Epithelial cell of prostate (primary cell): ENCODE measurements at places on chromosomes 1 and 21.

- DNase-seq, result peak; percentile 16
These were observed 588.5 kb downstream of the AGBL4 start for GRCh38 chr1:49435291-49435690.

DNA sequence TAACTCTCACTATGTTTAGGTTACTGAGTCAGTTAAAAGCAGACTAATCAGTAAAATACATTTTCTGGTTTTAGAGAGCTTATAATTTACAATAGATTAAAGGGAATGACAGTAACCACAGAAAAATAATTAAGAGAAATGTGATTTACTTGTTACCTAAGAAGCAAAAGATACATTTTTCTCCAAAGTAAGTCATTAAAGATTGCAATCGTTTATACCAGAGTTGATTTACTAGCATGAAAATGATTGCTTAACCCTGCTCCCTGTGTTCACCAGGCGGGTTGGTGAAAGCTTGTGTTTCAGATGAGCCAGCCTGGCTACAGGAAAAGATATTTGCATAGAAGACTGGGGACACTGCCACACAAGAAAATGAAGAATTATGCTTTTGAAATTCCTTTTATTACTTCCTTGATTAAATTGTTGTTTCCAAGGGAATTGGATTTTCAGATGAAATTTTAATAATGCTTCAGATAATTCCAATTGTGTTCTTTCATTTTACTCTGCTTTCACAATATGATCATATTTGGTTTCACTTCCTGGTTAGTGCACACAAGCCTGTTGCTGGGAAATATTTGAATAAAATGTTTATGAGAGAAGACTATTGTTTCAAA, 27.9 kb downstream of the LRRC8B start:
- DNase-seq, result no peak

DNA sequence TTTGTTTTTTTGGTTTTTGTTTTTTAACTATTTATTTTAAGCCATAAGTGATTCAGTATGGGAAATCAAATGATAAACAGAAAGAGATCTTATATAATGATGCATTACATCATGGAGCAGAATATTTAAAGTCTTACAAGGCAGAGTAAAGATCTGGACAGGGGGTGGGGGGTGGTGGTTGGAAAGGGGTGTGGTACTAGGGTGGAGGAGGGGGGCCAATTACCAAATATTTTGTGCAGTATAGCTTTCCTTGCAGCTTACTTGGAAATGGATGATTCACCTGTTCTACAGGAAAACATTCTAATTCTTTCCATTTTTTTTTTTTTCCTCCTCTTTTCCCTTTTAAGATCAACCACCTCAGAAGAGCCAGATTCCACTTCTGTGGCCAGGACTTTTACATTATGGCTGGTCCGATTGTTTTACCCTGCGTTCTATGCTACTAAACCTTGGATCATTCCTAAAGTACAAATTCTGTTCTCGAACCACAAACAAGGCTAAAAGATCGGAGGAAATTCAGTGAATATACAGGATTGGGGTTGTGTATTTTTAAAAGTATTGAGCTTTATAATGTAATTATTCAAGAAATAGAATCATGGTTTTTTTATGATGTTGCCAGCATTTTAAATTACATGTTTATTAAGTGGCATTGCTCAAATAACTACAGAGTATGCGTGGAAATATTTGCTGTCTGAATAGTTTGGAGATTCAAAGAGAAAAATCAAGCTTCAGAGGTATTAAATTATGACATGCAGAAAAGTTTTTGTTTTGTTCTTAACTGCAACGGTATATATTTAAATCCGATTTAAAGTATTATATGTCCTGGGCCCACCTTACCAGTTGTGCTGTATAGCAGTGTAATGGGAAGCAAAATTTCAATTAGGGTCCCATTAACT, 859.5 kb downstream of the USP25 start:
- no peak for DNase-seq

DNA sequence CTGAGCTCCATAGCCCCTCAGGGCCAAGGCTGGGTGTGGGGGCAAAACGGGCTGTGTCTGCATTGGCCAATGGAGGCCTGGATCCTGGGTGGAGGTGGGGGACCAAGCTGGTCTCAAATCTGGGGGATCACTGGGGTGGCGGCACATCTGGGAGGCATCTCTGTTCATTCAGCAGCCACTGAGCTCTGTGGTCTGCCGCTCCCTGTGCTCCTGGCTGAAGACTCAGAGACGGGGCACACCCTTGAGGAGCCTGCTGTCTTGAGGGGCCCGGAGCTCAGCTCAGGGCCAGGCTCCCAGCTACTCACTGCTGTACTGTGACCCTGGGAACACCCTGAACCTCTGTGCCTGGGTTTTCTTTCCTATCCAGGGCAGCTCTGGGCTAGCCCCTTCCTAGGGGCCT, 90.3 kb upstream of the WNT4 start:
- DNase-seq, result no peak

DNA sequence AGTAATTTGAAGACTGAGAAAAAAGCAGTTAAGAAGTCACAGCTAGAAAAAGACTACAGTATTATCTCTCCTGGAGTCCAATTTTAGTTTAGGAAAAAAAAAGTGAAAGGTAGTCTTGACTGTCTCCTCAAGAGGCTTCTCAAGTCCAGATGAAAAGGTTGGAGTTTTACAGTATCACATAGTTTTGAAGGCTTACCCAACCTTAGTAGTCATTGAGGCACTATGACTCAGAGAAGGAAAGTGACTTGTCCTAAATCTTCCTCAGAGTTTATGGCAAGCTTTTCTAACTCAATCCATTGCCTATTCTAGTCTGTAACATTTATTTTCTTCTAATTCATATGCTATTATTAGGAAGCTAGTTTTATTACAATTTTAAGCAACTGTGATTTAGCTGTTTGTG, 174.9 kb downstream of the DPYD start:
- no peak for DNase-seq

GRCh38 chr1:66119148-66119547, 326.5 kb downstream of the PDE4B start:
- DNase-seq, result no peak

DNA sequence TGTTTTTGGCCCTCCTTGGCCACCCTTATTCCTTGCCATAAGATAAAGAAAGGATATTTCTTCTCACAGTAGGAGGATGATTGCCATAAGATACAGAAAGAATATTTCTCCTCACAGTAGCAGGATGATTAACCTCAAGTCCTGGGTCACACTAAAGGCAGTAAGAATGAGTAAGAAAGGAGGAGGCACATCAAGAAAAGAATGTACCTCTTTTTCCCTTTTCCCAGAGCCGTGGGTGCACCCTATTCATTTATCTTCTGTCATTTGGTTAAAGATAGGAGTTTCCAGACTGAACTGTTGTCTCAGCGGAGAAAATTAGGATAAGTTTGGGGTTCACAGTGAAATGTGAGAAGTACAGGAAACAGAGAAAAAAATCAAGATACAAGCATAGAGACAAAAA, 52.5 kb downstream of the LRRC8C start:
- DNase-seq, result no peak

GRCh38 chr1:205287767-205288559, 33.6 kb downstream of the NUAK2 start:
- no peak for DNase-seq

DNA sequence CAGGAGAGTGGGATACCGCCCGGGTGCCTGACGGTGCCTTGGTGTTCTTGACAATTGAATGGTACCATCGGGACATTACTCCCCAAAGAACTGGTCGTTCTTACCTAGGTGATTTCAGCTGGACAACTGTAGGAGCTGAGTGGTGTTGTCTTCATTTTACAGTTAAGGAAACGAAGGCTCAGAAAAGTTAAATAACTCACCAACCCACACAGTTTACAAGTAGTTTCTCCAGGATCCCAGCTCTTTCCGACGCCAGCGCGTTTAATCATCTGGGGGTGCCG, 1.6 kb downstream of the PIK3CD start:
- no peak for DNase-seq

GRCh38 chr1:179090522-179090921, 8.7 kb downstream of the TOR3A start:
- no peak for DNase-seq

GRCh38 chr1:151036356-151036755, at the start of gene BNIPL:
Gene BNIPL (plus strand): TSS chr1:151036586. CDS start chr1:151036726, 140 bp downstream.
- DNase-seq, result no peak

GRCh38 chr1:31954607-31955283, 16.6 kb upstream of the PTP4A2 start:
- peak; percentile 81 for DNase-seq

DNA sequence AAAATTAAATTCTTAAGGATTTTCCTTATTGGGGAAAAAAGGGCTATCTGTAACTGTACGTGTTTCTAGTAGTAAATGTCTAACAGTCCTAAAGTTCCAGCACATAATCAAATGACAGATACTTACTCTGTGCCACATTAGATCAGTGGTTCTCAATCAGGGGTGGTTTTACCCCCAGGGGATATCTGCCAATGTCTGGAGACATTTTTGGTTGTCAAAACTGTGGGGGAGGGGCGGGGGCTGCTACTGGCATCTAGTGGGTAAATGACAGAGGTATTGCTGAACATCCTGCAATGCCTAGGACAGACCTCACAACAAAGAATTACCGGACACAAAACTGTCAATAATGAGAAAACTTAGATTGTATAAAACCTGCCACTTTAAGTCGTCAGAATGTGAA, 33.4 kb upstream of the PTPRC start:
- DNase-seq, result no peak

- DNase-seq, result no peak
These were observed 1.4 kb downstream of the JUN start for GRCh38 chr1:58782178-58783089.

DNA sequence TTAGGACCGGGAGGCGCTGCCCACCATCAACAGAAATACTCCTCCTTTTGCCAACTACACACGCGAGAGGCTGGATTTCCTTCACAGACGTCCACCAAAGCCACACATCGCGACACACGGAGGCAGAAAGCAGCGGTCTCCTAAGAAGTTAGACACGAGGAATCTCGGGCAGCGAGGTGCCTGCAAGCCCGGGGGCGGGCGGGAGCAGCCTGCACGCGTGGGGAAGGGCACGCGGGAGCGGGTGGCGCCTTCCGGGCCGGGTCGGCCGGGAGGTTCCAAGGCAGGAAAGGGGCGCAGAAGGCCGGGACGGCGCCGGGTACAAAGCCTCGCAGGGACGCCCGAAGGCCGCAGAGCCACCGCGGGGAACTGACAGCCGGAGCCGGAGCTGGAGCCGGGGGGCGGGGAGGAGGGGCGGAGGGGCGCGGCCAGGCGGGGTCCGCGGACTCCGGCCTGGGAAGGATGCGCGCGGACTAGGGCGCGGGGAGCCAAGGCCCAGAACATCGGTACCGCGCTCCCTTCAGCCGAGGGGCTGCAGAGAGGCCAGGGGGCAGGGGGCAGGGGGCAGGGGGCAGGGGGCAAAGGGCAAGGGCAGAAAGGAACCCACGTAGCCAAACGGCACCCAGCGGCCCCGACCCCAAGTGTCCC, 722 bp downstream of the NPHP4 start:
- no peak for DNase-seq

- no peak for DNase-seq
These were observed 22.6 kb downstream of the PHACTR4 start for GRCh38 chr1:28392027-28392652.

GRCh38 chr1:201320168-201320788, 37.0 kb downstream of the PKP1 start:
- no peak for DNase-seq

DNA sequence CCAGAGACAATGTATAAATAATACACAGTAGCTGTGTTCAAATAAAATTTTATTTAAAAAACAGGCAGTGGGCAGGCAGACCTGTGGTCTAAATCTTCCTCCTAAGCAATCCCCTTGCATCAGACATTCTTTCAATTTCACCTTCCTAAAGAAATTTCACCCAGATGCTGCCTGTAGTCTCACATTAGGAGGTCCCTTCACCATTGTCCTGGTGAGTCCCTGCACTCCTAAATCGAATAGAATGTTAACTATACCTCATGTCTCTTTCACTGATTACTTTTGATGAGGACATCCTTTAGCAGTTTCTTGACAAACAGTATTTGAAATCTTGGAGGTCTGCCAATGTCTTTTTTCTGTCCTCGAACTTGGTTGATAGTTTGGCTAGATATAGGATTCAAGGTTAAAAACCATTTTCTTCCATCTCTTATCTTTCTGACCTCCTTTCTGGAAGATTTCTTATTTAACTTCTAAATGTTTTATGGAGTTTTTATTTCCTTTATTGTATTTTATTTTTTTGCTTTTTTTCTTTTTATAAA, 77.5 kb downstream of the LPGAT1 start:
- no peak for DNase-seq

DNA sequence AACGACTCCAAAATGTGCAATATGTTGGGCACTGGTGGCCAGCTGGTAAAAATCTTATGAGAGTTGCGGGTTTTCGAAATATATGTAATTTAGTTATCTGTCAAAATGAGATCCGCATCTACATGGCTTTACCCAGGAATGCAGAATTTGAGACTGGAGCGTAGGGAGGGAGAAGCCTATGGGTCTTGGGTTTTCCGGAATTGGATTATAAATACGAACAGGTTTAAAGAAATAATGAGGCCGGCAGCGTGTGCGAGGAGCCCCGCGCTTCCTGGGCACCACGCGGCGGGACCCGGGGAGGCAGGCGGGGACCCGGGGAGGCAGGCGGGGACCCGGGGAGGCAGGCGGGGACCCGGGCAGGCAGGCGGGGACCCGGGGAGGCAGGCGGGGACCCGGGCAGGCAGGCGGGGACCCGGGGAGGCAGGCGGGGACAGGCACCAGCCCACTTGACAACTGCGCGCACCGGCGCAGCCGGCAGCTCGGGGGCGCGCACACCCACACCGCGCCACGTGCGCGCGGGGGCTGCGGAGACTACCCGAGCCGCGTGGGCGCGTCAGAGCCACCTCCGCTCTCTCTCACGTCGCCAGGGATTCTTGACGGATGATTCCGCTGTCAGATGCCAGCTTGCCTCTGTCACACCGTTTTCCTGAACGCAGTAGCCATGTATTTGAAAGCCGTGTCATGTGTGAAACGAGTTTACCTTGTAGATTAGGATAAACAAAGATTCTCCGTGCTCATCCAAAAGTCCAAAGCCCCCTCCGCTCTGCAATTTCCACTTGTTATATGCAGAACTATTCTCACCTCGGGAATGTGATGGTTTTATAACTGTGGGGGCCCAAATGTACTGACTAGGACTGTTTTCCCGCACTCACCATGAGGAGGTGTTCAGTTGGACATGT, 54.3 kb upstream of the HNRNPU start:
- no peak for DNase-seq

GRCh38 chr1:192808163-192808517, 699 bp upstream of the RGS2 start:
- no peak for DNase-seq

DNA sequence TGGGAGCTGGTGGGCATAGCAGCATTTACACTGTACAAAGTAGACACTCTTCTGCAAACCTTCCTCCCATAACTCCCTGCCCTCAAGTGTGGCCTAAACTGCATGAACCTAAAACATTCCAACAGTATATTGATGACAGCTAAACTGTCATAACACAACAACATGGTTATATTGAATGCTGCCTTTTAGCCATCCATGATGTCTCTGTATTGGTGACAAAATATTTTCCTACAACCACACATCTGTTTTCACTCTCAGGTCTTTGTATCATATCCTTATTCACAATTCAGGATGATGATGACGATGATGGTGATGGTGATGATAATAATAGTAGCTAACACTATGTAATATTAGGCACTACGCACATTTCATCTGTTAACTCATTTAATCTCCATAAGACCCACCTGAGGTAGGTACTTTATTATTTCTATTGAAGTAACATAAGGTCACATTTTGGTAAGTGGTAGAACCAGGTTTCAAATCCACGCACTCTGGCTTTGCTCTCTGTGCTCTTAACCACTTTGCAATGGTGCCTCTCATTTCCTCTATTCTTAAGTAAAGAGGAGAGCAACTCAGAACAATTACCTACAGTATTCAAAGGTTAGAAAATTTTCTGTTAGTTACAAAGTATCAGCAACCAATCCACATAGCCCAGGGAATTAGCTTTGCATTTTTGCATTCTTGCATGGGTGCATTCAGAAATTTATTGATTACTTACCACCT, 185.1 kb upstream of the LMO4 start:
- DNase-seq, result no peak
